Stimulated activated CD4-positive, alpha-beta T cell treated with anti-CD3 and anti-CD28 coated beads, Interleukin-1b, Interleukin-23, amount 100 ng/mL, for 1 hour (primary cell): ENCODE measurements at places on chromosomes 2 and 18.

- DNase-seq: no peak
These were observed 187.1 kb upstream of the HAAO start for GRCh38 chr2:42979416-42979869.

- no peak for DNase-seq
These were observed 435.6 kb upstream of the GYPC start for GRCh38 chr2:126220331-126220730.

DNA sequence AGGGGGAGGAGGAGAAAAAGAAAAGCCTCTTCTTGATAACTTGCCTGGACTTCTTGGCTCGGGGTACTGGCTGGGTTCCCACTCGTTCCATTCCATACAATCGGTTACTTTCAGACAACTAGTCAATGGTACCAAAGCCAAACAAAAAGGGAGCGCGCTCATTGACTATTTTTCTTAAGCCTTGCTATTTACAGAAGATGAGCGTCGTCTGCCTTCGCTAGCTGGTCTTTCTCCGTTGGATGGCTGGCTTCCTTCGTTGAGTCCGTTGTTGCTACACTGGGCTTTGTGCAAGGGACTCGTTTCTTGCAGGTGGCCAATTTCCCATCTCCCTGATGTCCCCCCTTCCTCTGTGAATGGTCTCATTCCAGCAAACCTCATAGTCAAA lies 260.4 kb downstream of the ZNF516 start:
- DNase-seq: no peak

DNA sequence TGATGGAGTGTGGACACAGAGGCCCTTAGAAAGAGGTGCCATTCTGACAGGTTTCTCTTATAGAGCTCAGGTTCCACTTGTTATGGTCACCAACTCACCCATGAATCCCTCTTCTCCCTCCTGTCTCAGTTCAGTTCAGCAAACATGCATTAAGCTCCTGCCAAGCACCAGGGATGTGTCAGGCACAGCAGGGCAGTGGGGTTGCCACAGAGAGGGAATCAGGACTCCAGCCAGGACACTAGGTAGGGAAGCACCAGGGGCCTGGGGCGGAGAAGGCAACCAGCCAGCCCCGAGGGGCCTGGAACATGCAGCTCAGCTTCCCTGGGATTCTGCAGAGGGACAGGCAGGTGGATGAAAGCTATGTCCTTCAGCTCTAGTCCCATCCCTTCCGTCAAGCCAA lies 44.6 kb downstream of the TOGARAM2 start:
- no peak for DNase-seq

DNA sequence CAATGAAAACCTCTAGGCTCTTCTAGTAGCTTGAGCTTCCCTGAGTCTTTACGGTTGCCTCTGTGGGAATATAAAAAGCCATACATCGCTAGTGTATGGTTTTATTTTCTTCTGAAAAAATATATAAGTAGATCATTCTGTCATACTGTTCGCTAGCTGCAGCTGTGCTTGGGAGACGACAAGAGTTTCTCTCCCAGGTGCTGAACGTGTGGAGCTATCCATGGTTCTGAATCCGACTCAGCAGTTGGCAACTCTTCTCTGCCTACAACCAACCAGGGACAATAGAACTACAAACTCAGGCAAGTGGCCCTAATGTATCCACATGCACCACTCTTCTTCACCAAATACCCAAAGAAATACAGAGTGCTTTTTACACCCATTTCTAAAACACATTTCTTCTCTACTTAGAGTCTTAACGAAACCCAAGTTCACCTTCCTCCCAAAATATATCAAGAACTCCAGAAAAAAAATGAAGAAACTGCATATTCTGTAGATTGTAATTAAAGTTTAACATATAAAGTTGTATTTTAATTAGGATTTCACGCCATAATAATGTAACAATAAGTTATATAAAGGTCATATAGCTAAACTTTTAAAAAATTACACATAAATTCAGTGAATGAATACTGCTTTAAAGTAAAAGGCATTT lies 2.2 kb upstream of the KCNH7 start:
- no peak for DNase-seq

DNA sequence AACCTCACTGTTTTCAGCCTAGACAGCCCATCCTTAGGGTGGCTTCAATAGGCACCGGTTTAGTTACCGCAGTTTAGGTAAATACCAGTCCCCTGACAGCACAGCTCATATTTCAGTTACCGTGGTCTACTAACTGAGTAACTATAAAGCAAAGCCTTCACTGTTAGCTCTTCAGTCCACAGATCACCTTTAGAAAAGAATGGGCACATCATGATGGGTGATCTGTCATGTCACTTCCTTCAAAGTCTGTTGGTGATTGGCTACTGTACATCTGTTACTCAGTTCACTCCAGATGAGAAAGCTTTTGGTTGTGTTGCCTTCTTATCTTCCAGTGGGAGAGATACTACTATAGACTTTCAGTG lies 21.0 kb downstream of the SLC20A1 start:
- DNase-seq: no peak

GRCh38 chr2:96697476-96697875 lies 42.4 kb downstream of the LMAN2L start:
- DNase-seq: no peak

DNA sequence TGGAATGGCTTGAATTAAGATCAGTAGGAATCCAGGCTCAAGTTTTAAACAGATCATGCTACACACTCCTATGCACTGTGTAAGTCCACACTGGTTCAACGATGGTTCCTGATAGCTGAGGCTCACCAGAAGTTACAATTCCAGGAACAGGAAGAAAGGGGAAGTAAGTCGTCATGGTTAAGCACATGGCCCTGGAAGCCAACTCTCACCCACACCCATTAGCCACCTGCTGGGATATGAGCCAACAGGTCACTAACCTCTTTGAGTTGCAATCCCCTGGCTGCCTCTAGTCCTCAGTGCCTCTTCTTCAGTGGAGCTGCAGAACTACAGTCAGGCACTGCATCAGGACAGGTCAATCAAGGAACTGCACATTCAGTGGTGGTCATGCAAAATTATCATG lies 133.5 kb downstream of the TMEM182 start:
- DNase-seq: no peak

- no peak for DNase-seq
These were observed 54.5 kb downstream of the SLC39A10 start for GRCh38 chr2:195711478-195711877.

DNA sequence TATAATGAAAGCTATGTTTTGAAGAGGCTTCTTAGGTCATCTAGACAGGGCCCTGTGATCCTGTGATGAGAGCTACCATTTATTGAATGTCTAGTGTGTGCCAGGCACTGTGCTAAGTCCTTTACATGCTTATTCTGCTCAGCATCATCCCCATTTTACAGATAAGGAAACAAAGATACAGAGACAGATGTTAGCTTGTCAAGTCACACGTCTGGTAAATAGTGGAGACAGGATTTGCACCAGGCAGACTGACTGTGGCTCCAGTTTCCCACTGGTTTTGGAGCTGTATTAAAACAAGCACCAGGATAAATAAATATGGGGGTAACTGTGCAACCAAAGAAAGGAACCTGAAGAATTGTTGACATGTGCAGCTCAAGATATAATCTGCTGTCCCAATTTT lies 19.2 kb upstream of the EML6 start:
- DNase-seq: no peak

DNA sequence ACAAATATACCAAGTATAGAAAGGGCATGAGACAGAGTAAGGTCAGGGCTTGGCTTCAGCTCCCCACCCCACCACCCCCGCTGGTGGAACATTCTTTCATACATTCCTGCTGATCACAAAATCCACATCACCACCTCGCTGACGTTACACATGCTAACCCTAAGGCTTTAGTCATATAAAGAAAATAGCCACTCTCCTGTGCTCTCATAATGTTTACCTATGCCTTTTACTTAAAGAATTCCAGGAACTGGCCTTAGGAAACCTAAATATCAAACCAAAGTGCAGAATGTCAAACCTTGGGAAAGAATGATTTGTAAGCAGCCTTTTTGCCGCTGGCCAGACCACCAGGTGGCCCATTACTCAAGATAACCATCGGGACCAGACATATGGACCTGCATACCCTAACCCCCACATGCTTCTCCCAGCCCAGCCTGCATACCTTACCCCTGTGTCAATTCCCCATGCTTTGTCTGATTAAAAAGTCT lies 136.3 kb upstream of the SLC39A10 start:
- no peak for DNase-seq

- no peak for DNase-seq
These were observed 289.8 kb upstream of the SPRED2 start for GRCh38 chr2:65722028-65722778.

GRCh38 chr2:30792521-30792920 lies 14.7 kb downstream of the CAPN13 start:
- DNase-seq: no peak

GRCh38 chr2:61421611-61422010 lies 49.3 kb downstream of the USP34 start:
- DNase-seq: no peak

DNA sequence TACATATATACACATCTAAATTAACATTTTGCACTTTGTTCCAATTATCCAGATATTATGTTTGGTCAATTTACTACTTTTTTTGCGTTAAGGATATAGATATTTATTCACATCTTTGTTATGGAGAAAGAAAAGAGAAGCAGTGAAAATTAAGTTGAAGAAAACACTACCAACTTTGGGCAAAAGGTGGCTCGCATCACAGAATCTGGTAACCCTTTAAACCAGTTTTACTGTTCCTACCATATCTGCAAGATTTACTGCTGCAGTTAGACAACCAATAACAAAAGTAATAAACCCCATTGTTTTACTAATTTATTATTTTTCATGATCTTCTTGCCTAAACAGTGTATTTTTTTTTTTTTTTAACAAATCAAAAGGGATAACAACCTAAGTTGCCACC lies 53.6 kb downstream of the SMAD2 start:
- DNase-seq: no peak

- DNase-seq: no peak
These were observed 60.7 kb upstream of the ITGA6 start for GRCh38 chr2:172366596-172367150.

DNA sequence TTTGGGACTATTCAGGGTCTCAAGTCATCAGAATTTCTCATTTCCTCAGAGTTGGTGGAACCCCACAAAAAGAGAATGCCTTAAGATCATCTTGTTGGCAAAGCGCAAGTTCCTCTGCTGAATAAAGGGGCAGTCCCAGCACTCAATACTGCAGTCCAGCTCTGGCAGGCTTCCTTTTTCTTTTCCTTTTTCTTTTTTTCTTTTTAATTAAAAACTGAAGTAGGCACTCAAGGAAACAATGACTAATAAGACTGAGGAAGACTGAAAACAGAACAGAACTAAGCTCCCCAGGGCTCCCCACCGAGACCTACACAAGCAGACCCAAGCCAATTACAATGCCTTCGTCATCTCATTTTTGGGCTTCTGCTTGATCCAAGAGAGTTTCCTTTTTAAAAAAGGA lies 82.0 kb downstream of the STK39 start:
- no peak for DNase-seq

GRCh38 chr2:11416186-11416585 lies 49.8 kb downstream of the E2F6 start:
- DNase-seq: no peak
